ENCODE measurements at places on chromosomes 5 and 9.
A peak's percentile ranks its signal among the peaks of the same experiment; 100 is the strongest.

- no peak for DNase-seq
Measured at GRCh38 chr9:27602142-27602861, 29.0 kb upstream of the C9orf72 start.

DNA sequence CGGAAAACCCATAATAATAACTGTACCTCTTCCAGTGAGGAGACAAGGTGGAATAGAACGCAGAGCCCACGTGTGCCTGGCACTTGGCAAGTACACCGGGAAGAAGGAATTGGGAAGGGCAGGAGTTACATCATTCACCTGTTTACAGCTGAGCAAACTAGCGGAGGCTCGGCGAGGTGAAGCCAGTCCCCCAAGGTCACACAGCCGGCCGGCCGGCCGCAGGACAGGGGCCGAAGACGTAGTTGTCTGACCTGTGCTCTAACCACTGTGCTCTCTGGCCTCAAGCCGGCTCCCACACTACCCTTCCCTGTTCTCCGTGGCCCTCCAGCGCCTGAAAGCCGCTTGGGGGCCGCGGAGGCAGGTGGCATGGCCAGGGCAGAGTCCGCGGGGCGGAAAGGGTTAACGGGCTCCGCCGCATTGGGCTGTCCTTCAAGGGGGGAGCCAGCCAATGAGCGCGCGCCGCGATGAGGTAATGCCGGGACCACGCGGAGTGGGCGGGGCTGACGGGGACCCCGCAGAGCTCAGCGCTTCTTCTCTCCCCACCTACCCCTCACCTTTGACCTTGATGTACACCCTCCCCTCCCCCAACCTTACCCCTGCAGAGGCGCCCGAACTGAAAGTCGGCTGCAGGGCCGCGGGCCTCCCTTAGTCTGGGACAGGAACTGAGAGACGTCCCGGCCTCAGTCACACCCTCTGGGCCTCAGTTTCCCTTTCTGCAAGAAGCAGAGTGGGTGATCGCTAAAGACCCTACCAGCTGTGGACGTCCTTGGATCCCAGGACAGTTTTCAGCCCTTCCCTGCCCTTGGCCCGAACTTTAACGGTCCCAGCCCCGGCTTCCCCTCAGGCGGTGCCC lies 125.1 kb downstream of the C9orf50 start:
- DNase-seq = peak; percentile 89

- DNase-seq = no peak
Measured at GRCh38 chr5:173962436-173962972, 26.5 kb upstream of the C5orf47 start.

DNA sequence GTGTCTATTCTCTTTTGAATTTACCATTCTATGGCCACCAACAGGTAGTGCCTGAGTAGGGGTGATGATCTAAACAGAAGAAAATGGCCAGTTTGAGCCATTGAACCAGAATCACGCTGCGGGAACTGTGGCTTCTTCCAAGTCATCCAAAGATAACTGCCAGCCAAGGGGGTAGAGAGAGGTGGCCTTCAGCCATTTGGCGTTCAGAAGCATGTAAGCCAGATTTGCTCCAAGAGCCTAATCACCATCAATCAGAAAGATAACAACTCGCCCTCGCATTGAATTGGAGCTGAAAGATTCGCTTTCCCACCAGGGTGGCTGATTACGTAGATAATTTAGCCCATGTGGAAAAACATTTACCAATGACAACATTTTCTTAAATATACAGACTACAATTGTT lies 1302.7 kb upstream of the DMAC1 start:
- no peak for DNase-seq

GRCh38 chr9:101387871-101388506 lies 3.2 kb upstream of the BAAT start:
- DNase-seq = no peak

DNA sequence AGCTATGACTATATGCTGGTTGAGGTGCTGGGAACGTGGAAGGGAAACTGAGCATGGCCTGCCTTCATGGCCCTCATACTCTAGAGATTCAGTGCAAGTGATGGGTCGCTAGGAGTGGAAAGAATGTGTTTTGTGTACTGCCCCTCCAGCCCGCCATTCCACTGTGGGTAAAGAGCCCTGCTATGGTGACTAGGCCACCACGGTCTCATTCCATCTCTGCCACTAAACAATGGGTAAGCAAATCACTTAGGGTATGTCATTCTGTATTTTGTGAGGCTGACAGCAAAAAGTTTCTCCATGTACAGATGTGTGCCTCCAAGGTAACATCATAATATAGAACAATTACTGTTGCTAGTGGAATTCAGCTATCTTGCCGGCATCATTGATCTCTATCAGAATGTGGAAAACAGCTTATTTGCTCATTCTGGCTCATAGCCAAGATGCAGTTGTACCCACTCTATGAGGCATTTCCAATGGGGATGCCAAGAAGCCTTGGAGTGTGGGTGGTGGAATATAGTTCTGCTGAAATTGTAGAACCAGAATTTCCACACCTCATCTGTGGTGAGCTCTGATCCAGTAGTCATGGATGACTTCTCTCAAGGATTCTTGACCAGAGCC lies 12.5 kb downstream of the SMARCA2 start:
- DNase-seq = no peak

GRCh38 chr9:24041160-24041690 lies 215.2 kb upstream of the ELAVL2 start:
- DNase-seq = no peak

- no peak for DNase-seq
Measured at GRCh38 chr9:91934654-91935053, 15.4 kb downstream of the ROR2 start.

GRCh38 chr5:122785294-122785693 lies 10.4 kb downstream of the SNX2 start:
- no peak for DNase-seq

GRCh38 chr9:89892920-89893319 lies 288.1 kb downstream of the GADD45G start:
- DNase-seq = no peak

DNA sequence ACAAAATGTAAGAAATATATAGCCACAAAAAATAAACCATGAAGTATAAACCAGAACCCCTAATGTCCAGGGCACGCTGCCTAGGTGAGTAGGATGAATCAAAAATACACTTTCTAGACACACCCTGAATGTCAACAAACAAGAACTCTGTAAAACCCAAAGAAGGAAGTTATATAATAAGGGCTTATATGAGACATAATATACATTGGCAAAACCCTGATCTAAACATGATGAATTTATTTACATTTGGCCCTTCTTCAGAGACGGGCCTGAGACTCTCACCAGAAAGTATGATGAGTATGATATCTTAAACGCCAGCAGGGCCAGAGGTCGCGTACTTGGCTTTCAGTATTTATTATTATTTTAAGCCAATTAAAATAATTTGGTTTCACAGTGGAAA lies 125.1 kb upstream of the FST start:
- DNase-seq = no peak

- DNase-seq = no peak
Measured at GRCh38 chr9:116309900-116310611, 156.5 kb downstream of the PAPPA start.

DNA sequence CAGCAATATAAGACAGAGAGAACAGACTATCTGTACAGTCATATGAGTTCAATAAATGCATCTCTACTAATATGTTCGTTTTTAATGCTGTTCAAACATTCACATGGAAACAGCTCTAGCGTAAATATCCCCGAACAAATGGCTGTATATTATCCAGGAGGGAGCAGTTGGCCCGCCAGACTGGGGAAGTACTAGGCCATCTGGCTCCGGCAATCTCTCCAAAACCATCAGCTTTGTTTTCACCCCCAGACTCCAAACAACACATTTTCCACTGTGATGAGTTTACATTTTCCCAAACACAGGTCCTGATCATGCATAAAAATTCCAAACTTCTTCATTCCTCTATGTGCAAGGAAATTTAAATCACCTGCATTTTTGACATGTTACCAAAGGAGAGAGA lies 8.7 kb downstream of the EBF1 start:
- DNase-seq = no peak

DNA sequence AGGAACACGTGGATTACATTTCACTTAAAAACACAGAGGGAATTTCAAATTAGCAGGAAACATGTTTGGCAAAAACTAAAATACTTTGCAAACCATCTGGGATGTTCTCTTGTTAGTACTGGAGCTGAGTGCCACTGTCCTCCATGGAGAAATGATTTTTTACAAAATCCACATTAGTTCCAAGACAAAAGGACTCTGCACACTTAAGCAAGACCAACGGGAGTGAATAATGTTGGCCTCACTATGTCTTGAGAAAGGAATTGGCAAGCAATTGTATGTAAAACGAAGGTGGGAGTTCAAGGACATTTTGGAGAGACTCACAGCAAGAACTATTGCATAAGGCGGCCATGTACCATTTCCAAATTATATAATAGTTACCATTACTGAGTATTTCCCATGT lies 547.5 kb downstream of the EBF1 start:
- DNase-seq = no peak

GRCh38 chr5:15160091-15160490 lies 288.5 kb upstream of the ANKH start:
- no peak for DNase-seq

- DNase-seq = no peak
Measured at GRCh38 chr9:120507936-120508510, 71.9 kb downstream of the CDK5RAP2 start.

DNA sequence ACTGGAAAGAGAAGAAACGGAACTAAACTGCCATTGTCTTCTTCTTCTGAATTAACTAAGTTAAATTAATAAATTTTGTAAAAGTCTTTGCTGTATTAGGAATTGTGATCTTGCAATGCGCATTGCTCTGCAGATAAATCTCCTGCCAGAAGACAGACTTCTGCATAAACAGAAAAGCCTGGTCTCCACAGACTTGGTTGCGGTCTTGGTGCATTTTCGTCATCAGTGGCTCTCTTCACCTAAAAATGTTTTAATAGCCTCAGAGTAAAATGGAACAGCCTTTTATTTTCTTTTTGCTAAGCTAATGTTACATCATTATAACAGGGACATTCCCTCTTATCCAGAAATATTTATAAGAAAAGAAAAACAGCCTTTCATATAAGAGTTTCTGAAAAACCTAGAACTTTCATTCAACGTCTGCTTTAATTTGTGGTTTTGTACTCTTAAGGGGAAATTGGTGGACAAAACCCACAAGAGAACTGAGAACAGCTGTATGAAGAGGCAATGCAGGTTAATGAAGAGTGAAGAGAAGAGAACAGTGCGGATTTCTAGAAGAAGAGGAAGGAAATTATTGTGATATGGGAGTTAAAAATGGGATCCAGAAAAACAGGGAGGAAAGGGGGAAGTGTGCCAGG lies 10.1 kb downstream of the IFNA5 start:
- no peak for DNase-seq

- DNase-seq = no peak
Measured at GRCh38 chr5:157026789-157027424, 32.0 kb downstream of the HAVCR1 start.

DNA sequence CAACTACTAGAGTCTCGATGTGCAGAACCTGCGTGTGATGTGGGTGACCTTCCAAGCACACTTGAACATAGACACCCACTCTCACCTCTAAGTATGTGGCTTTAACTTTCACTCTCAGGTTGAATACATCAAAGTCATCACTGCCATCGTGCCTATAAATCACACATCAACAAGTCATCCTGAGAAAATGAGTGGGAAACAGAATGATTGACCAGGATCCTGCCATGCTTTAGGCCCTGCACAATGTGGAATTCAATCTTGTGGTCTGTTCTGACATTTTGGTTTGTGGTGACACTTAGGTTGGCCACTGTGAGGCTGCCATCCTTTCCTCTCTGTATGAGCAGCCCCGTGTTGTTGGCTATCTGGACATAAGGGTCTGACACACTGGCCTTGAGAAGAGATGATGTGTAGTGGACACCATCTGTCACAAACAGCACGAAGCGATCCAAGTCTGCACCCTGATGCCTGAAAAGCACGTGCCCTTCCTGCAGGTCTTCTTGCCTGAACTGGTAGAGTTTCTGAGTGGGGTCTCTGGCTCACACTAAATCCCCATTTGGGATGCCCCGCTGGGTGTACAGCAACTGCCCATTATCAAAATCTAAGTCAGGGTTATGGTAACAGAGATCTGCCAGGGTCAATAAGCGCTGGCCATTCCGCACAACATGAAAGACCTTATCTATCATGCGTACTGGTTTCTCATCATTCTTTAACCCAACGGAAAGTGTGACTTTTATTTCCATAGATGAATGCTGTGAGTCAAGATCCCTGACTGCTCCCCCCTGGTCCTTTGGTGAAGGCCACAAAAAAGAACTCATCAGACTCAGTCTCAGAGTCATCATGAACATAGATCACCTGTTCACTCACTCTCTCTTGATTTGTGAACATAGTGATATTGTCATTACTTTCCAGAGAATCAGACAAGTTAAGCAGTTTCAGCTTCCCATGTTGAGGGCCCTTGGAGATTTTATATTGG lies 116.6 kb downstream of the ESM1 start:
- DNase-seq = no peak

GRCh38 chr5:133421394-133421793 lies 190.9 kb downstream of the FSTL4 start:
- no peak for DNase-seq

DNA sequence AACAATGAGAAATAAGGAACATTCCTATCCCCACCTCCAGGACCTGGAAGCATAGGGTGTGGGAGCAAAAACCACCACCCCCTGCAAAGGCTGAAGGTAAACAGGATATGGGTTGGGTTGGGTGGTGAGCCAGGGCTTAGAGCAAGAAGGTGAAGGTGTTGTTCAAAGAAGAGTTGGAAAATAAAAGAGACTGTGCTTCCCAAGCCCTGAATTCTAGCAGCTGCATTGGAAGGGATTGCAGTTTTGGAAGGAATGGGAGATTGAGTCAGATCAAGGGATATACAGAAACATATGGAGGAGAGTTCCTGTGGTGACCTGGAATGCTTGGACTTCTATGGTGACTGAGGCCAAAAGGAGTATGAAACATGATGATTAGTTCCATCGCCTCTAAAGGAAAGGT lies 24.7 kb upstream of the MTAP start:
- no peak for DNase-seq

DNA sequence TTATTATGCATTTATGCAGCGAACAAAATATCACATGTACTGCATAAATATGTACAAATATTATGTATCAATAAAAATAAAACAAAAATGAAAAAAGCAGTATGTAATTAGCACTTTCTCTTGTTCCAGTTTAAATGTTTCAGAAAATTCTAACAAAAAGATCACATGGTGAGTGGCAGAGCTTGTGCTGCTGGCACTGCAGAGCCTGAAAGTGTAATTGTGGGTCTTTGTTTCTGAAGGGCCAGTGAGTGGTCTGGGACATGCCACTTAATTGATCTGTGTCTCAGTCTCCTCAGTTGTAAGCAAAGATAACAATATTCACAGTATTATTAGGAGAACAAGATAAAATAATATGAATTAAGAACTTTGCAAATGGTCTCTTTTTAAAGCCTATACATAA lies 39.5 kb upstream of the RAI14 start:
- DNase-seq = no peak

Measured in Caki2 (cell line).